Nephron progenitor cell (in vitro differentiated cells): ENCODE measurements at places on chromosomes 4 and X.

GRCh38 chrX:78327370-78328086, at the start of gene CYSLTR1:
Gene CYSLTR1 (minus strand): TSS chrX:78327611. CDS start chrX:78273746, 53,865 bp downstream.
- DNase-seq: no peak

DNA sequence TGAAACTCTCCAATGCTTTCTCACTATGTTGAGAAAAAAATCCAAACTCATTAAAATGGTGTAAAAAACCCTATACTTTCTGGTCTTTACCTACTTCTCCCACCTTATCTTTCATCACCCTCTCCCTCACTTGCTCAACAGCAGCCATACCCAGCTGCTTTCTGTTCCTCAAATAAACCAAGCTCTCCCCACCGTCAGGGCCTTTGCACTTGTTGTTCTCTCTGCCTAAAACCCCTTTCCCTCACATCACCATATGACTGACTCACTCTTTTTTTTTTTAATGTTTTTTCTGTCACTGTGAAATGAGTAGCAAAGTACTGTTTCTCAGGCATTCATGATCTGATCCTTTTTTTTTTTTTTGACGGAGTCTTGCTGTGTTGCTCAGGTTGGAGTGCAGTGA, 122.3 kb upstream of the TMEM164 start:
- DNase-seq: no peak

DNA sequence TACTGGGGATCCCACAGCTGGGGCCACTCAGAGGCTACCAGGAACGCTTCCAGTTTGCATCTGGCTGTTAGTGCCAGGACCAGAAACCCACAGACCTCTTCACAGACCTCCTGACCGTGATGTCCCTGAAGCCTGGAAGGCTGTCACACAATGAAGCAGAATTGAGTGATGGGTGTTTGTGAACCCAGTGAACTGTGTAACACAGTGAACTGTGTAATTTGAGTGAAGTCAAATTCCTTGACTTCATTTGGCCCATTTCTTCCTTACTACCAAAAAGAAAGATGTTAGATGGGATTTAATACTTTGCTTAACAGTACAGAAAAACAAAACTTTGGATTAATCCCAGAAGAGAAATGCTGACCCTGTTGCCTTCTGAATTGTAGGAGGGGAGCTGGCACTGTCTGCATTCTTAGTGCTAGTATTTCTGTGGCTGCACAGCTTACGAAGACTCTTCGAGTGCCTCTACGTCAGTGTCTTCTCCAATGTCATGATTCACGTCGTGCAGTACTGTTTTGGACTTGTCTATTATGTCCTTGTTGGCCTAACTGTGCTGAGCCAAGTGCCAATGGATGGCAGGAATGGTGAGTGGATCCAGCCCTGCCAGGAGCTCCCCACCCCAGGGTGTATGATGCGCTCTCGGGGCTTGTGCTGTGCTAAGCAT, 17.8 kb downstream of the SRD5A3 start:
- DNase-seq: peak; percentile 15

DNA sequence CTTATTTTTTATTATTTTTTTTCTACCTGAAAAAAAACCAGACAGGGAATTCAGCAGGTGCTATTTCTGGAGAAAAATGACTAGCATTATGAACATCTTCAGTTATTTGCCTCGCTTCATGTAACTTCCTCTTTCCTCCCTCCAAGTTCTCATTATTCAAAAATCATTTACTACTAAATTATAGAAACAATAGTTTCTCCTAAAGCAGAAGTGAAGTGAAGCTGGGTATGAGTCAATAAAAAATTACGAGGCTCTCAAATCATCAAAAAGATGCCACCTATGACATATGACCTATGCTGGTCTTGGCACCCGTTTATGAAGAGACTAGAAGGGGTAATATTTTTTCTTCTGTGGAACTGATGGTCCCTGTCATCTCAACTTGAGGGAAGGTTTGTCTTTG, 145.0 kb upstream of the AADAT start:
- no peak for DNase-seq

DNA sequence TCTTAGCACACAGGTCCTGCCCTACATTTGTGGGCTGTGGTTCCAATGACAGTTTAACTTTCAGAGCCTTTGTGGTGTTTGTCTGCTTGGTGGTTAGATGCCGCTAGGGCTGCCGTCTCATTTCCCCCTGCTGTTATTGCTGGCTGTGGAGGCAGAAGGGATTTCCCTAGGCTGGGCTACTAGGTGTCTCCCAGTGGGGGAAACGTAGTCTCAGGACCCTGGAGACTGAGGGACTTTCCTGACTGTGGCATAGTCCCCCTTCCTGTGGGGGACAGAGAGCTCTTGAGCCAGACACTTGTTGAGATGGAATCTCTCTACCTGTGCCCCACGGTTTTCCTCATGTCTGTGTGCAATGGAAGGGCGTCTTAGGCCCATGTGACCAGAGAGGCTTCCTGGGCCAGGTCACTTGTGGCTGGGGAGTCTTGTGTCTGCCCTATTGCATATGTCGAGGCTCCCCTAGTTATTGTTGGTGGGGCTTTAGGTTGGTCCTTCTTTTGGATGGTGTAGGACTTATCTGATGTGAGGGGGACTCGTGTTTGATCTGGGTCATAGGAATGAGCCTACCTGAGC, 68.2 kb downstream of the ARHGAP10 start:
- DNase-seq: no peak

- peak; percentile 8 for DNase-seq
Measured at GRCh38 chr4:179666226-179666625, 2224.0 kb upstream of the AGA start.

DNA sequence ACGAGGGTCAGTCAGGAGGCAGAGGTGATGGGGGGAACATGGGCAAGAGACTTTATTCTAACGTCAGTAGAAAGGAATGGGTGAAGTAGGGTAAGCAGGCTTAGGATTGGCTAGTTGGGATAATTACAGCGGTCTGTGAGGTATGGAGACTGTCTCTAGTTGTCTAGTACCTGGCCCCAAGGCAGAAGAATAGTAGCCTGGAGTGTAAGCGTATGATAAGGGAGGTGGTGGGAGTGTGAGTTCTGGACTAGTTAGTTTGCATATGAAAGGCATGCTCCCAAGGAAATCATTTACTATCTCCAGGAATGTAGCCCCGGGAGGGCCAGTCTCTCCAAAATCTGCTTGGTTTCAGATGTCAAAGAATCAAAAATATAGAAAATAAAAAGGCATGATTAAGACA, 219.6 kb upstream of the ANXA3 start:
- DNase-seq: no peak

DNA sequence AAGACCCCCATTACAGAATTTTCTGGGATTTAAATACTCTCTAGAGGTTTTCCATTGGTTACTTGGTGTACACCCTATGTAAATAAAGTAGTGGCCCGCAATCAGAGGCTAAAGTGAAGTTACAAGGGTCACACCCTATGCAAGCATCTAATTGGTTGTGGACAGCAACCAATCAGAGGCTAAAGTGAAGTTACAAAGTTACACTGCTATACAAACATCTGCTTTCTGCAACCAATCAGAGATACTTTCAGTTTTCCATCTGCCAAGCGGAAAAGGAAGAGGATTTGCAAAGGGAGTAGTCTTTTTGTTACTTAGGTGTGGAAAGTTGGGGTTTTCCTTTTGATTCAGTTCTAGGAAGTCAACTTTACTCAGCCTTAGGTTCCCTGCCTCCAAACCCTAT, 2.0 kb upstream of the ATRX start:
- DNase-seq: no peak

DNA sequence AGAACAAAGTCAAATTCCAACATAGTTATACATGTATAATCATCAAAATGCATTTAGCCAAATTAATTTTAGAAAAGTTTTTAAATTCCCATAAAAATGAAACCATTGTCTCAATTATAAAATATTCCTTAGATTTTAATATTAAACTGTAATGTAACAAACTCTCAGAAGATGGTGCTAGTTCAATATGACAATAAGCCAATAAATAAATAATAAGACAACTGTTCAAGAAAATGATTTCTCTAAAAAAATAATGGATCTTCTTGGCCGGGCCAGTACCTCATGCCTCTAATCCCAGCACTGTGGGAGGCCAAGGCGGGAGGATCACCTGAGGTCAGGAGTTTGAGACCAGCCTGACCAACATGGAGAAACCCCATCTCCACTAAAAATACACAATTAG, 80.3 kb downstream of the RAB28 start:
- no peak for DNase-seq

- no peak for DNase-seq
Measured at GRCh38 chr4:161097821-161098220, 1066.0 kb downstream of the FSTL5 start.

- no peak for DNase-seq
Measured at GRCh38 chrX:10576777-10577447, 43.5 kb downstream of the MID1 start.

- no peak for DNase-seq
Measured at GRCh38 chr4:122824616-122825015, 2.0 kb upstream of the FGF2 start.

DNA sequence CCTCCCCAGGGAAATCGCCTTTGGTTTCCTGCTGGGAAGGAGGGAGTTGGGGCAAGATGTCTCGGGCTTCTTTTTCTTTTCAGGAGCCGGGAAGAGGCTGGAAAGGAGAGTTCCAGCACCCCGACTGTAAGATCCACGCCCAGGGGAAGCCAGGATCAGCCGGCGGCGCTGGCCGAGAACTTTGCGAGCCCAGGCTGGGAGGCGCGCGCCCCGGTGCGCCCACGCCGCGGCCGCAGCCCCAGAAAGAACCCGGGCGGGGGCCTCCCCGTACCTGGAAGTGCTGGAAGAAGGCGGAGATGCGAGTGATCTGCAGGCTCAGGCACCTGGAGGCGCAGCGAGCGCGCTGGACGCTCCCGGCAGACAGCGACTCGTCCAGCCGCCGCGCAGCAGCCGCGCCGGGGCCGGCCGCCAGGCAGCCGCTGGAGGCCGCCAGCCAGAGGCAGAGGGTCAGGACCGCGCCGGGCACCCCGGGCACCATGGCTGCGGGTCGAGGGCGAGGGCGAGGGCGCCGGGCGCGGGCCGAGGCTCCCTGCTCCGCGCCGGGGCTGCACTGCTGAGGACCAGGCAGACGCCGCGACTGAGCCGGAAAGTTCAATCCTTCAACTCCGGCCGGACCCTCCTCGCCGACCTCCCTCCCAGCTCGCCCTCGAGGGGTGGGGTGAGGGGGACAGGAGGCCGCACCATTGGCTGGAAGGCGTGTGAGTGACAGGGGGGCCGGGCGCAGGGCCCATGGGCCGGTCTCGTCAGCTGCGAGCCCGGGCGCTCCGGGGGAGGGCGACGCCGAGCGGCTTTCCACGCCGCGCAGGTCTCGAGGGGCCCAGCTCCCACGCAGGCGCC, at the start of gene ANOS1:
Gene ANOS1, minus strand, starts transcription at position 579 of the 837 bp plus-strand sequence. Its CDS starts 101 bp downstream, at position 478.
- peak; percentile 89 for DNase-seq

- DNase-seq: no peak
Measured at GRCh38 chrX:122582975-122583305, 601.1 kb upstream of the GRIA3 start.

DNA sequence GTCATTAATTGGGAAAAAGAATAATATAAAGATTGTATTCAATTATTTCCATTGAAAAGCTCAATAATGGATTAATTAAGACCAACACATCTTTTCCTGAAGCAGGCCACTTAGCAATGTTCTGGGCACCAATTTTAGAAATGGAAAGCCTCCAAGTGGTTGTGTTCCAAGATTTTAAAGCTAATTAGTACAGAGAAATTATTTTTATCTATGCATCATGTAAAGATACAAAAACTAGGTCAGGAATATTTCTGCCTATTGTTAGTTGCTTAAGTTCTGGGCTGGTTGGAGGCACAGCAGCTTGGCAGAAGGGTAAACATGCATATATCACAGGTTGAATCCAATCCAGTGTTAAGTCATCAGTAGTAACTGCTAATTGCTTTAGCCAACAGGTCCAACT, 101.9 kb downstream of the RASL11B start:
- DNase-seq: no peak

- DNase-seq: peak; percentile 51
Measured at GRCh38 chrX:107672955-107673378, 44.7 kb downstream of the PRPS1 start.

GRCh38 chr4:138035781-138036258, 206.3 kb downstream of the SLC7A11 start:
- DNase-seq: peak; percentile 16

DNA sequence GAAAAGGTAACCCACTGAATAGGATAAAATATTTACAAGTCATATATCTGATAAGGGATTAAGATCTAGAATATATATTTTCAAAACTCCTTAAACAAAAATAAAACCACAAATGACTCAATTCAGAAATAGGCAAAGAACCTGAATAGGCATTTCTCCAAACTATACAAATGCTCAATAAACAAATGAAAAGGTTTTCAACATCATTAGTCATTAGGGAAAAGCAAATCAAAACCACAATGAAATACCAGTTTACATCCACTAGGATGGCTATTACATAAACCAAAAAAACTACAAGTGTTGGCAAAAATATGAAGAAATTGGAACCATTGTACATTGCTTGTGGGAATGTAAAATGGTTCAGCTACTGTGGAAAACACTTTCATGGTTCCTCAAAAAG, 167.0 kb upstream of the GALNT7 start:
- DNase-seq: no peak

- no peak for DNase-seq
Measured at GRCh38 chr4:6761649-6762615, 20.6 kb upstream of the KIAA0232 start.

DNA sequence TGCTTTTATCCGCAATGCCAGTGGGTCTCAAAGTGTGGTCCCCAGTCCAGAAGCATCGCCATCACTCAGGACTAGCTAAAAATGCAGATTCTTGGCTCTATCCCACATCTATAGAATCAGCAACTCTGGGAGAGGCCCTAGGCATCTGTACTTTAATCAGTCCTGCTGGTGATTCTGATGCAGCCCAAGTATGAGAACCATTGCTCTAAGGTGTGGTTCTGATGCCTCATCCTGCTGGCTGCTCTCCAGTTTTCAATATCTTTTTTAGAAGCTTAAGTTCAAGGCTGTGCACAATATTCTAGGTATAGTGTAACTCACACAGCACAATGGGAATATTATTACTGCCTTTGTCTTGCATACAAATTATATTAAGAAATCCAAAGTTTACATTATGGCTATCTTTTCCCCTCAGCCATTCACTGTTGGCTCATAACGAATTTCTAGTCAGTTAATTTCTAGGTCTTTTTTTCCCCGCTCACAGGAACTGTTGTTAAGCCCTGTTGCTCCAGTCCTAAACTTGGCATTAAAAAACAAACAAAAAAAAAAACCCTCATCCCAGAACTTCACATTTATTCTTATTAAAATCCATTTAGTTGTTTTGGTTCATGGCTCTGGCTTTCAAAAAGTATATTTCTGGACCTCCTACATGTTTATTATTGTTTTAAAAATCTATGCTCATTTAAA, 109.1 kb downstream of the PHEX start:
- no peak for DNase-seq
